Activated naive CD4-positive, alpha-beta T cell treated with Interleukin-2 at 50 U/mL for 16 hours (primary cell): ENCODE measurements at places on chromosomes 13 and 19.
A peak's percentile ranks its signal among the peaks of the same experiment; 100 is the strongest.

- no peak for DNase-seq
These were observed 15.3 kb upstream of the SPATA13 start for GRCh38 chr13:24145240-24145639.

GRCh38 chr13:107139006-107139405 lies 571.1 kb upstream of the ARGLU1 start:
- no peak for DNase-seq

GRCh38 chr13:79662882-79663281 lies 181.9 kb downstream of the NDFIP2 start:
- DNase-seq: no peak

GRCh38 chr19:51043497-51043896 lies 8.7 kb upstream of the KLK12 start:
- DNase-seq: no peak

DNA sequence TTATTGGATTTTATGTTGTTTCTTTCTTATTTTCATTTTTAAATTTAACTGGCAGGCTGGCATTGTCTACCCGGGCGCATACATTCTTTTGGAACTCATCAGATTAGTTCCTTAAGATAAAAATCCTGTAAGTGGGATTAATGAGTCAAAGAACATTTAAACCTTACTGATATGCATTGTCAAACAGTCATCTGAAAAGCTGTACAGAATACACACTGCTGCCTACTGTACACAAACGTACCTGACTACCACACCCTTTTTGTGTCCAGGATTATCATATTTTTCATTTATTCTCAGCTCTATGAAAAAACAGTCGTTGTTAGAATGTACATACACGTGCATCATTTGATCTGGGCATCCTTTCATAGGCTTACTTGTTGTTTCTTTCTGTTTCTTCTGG lies 358.3 kb downstream of the EFNB2 start:
- no peak for DNase-seq

DNA sequence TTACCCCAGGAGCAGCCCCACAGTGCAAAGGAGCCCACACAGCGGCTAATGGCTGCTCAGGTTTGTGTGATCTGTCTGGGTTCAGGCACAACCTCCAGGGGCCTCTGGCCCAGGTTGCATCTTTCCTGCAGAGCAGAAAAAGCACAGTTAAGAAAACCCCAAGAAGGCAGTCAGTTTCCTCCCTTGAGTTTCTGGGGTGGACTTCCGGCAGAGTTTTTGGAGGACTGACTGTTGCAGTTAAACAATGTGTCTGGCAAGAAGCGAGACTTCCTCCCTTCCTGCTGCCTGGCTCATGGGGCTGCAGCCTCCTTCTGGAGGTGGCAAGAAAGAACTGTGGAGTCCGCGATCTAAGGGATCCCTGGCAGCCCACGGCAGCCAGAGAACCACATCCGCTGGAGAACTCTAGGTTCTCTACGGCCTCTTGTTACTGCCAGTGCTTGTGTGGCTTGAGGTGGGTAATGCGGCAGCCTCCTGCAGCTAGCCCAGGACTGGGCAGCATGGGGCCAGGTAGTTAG lies 114.4 kb downstream of the ZDHHC20 start:
- DNase-seq: peak; percentile 11

GRCh38 chr13:102721800-102722231 lies 27.0 kb upstream of the METTL21C start:
- DNase-seq: no peak

GRCh38 chr13:39884166-39884565 lies 228.7 kb downstream of the COG6 start:
- DNase-seq: no peak

- DNase-seq: no peak
These were observed 5.4 kb downstream of the UCHL3 start for GRCh38 chr13:75554981-75555380.

GRCh38 chr13:49417161-49417560 lies 26.7 kb downstream of the CAB39L start:
- no peak for DNase-seq

DNA sequence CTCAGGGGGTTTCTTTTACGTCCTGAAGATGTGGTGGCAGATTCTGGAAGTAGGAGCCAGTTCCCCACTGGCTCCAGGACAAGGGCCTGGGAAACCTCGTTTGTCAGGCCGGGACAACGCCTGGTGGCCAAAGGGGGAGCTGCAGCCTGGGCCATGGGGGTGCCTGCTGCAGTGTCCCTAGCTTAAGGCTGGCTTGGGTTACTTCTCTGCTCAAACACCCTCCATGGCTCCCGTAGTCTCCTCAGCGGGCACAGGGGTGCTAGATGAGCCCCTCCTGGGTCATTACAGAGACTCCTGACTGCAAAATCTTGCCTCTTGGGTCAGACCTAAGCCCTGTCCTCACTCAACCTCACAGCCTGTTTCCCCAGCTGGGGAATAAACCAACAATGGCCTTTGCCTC lies 14.7 kb downstream of the CILP2 start:
- DNase-seq: peak; percentile 44

- DNase-seq: no peak
These were observed 5.9 kb upstream of the ZNF254 start for GRCh38 chr19:24081056-24081455.

- peak; percentile 71 for DNase-seq
These were observed at the start of gene ZNF780B for GRCh38 chr19:40055832-40056504. ZNF780B (minus strand) TSS chr19:40056231; CDS start chr19:40050332, 5,899 bp downstream.

- no peak for DNase-seq
These were observed 1.8 kb downstream of the KATNAL1 start for GRCh38 chr13:30305456-30305970.

DNA sequence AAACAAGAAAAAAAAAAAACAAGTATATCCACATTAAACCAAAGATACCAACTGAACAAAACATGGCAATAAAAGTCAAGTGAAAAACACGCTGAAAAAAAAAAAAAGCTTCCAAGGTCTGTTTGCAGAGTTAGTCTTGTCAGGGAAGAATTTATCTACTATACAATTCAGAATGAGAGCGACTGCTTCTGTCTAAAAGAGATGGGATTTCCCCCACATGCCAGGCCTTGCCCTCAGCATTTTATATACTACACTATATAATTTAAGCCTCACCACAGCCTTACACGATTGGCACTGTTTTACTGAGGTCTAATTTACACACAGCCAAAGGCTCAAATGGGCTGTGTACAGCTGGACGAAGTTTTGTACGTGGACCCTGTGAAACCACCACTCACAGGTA lies 67.3 kb downstream of the FOXO1 start:
- no peak for DNase-seq

- no peak for DNase-seq
These were observed 44.2 kb downstream of the EDNRB start for GRCh38 chr13:77874406-77874805.

DNA sequence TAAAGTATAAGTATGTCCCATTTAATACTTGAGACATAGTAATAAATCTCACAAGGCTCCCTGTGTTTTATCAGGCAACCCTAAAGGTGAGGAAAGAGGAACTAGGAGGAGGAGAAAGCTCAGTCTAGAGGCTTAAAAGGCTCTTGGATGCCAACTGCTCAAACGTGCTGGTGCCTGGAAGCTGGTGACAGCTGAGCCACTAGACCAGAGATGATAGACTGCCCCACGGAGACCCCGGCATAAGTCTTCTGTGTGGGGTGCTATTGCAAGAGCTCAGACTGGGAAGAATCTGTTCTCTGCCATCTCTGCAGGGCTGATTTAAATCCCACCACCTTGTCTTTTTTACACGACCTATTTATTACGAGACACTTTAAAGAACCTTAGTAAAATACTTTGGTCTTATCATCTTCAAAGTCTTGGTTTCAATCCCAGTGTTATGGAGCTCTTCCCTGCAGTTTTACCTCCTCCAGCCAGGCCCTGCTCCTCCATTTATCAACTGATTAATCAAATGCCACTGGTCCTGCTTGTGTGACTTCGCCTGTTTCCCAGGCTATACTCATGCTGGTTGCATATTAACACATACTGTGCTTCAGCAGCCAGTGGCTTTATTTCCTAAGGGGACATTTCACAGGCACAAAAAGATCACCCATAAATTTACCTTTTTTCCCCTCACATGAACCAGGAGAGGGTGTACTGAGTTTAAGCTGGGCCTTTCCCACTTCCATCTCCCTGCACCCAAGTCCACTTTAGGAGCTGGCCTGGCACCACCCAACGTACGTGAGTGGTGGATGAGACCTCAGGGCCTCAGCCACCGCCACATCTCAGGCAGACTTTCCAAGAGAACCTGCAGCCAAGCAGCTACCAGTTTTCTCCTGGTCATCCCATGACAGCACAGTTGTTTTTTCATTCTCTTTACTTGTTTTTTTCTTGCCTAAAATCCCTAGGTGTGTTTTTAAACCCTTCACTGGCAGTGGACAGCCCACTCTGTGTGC lies 7.8 kb upstream of the ATP12A start:
- no peak for DNase-seq

DNA sequence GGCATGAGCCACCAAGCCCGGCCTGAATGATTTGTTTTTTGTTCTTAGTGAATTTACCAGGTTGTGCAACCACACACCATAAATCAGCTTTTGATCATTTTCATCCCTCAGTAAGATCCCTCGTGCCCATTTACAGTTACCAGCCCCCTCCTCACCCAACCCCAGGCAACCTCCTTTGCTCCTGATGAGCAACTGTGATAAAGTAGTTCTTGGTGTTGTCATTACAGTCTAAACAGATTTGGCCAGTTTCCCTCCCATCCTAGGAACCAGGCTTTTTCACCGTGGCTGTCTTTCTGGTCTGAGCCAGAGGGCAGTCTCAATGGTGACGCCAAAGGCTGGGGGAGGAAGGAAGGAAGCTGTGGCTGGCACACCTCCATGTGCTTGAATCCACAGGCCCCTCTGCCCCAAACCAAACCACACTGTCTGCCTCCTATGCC lies 61.2 kb upstream of the WDFY2 start:
- peak; percentile 25 for DNase-seq

DNA sequence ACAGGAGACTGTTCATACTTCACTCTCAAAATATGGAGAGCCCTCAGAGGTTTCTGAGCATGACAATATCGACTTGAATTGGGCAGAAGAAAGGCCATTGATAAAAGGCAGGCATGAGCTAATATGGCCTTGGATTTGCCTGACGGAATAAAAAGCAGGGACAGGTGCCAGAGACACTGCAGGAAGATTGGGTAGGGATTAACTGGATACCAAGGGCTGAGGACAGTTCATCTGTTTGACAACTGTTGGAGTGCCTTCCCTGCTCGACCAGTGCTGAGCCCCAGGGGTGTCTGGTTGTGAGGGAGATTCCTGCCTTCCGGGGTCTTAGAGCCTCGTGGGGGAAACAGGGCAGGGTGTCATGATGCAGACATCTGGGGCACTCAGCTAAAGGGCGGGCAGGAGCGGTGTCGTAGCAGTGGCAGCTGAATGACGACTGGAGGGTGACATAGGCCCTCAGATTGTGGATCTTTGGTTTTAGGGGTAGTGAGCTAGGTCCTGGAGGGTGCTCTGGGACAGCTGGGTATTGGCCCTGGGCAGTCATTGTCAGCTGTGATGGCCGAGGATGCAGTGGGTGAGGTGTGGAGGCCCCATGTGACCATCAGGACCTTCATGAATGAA lies 12.3 kb downstream of the GATAD2A start:
- no peak for DNase-seq

DNA sequence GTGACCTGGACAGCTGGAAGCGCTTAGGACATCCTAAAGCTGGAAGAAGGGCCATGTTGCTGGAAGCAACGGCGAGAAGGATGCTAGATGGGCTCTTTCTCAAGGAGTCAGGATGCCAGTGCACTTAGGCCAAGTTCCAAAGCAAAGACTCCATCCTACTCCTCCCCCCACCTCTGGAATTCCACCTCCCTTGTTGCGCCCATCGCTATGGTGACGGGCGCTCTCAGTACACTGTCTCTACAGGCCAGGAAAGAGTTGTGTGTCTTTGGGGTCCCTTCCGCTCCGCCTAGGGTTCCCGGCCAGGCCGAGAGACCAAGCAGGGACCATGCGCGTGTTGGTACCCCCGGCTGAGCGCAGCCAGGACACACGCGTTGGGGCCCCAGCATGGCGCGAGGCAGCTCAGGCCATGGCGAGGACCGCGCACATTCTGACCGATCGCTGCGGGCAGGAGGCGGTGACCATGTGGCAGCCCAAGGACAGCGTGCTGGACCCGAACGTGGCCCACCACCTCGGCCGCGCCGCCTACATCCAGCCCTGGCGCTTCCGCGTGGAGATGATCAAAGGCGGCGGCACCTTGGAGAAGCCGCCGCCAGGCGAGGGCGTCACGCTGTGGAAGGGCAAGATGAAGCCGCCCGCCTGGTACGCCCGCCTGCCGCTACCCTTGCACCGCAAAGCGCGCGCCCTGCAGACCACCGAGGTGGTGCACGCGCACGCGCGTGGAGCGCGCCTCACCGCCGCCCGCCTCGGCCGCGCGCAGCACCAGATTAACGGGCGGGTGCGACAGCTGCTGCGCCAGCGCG lies 31.0 kb upstream of the SLC1A6 start:
- DNase-seq: no peak

GRCh38 chr13:52001120-52001731 lies 10.0 kb downstream of the ATP7B start:
- no peak for DNase-seq

- DNase-seq: no peak
These were observed 9.6 kb downstream of the CEBPA start for GRCh38 chr19:33292595-33293254.
